ENCODE measurements at places on chromosomes 4 and X. TPM values are rescaled to one million over a fixed set of nuclear protein-coding genes. Genes with fewer than 3 reads are reported as not detected.

DNA sequence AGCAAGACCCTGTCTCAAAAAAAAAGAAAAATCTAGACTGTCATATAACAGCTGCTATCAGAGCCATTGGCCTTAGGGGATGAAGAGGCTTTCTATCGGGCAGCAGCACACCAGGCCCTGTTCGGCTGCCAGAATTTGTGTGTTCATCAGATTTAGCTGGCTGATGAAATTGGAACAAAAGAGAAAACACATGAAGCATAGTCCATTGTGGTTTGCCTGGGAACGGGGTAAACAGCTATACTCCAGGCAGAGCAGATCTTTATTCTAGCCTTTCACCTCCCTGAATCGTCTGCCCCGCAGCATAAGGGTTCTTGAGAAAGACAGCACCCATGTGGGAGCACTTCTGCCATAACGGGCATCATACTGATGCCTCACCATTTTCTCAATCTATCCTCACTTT is 11.6 kb downstream of the TKTL1 start:
- DNase-seq = no peak

DNA sequence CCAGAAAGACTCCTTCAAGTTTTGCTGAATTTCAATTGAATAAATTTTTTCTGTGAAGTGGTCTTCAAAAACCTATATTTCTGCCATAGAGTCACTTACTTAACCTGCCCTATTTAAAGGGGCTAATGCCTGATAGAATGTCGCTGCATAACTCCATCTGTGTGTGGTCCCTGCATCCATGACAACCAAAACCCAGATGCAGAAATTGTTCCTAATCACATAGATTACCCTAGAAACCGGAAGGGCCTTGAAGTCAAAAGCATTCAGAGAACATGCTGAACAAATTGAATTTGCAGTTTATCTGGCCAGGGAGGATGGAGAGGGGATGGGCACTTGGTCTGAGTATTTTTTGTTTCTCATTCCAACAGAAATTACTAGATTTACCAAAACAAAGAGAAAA is 1.5 kb upstream of the PARM1 start:
- DNase-seq = no peak

Gene SLC2A9
- total RNA-seq = 0.76 TPM

- DNase-seq = no peak
These were observed 61.2 kb upstream of the RAI2 start for GRCh38 chrX:17922303-17922702.

DNA sequence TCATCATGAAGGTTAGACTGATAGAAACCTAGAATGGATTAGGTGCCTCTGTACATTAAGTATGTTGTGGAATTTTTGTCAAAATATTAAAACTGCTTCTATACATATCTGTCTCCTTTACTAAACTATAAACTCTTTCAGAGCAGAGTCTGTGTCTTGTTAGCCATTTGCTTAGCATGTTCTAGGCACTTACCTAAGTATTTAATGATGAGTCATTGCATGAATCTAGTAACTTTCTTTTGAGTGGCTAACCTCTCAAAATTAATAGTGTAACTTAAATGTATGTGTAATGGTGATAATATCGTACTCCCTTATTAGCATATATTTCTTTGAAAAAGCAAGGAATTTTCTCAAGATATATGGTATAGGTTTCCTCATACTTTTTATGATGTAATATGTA is 57.8 kb downstream of the RAP1GDS1 start:
- DNase-seq = no peak

Gene RTL3
- not detected for total RNA-seq

GRCh38 chrX:153884136-153884535 is 1.8 kb downstream of the L1CAM start:
- no peak for DNase-seq

Gene LIMCH1
- total RNA-seq = not detected
